Glutamatergic neuron (in vitro differentiated cells): ENCODE measurements at places on chromosomes 7 and 10.

DNA sequence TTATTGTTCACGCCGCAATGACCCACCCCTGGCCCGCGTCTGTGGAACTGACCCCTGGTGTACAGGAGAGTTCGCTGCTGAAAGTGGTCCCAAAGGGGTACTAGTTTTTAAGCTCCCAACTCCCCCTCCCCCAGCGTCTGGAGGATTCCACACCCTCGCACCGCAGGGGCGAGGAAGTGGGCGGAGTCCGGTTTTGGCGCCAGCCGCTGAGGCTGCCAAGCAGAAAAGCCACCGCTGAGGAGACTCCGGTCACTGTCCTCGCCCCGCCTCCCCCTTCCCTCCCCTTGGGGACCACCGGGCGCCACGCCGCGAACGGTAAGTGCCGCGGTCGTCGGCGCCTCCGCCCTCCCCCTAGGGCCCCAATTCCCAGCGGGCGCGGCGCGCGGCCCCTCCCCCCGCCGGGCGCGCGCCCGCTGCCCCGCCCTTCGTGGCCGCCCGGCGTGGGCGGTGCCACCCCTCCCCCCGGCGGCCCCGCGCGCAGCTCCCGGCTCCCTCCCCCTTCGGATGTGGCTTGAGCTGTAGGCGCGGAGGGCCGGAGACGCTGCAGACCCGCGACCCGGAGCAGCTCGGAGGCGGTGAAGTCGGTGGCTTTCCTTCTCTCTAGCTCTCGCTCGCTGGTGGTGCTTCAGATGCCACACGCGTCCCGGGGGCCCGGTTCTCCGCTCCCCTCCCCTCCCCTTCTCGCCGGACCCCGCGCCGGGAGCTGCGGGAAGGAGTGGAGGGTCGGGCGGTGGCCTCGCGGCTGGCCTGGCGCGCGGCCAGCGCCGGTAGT lies at the start of gene CBX3:
Gene CBX3 (plus strand): TSS at position 499 of the 772 bp plus-strand sequence. CDS start 1,254 bp downstream, outside the sequence.
- peak; percentile 95 for DNase-seq

- DNase-seq: no peak
Measured at GRCh38 chr10:26520575-26520974, 82.4 kb downstream of the APBB1IP start.

DNA sequence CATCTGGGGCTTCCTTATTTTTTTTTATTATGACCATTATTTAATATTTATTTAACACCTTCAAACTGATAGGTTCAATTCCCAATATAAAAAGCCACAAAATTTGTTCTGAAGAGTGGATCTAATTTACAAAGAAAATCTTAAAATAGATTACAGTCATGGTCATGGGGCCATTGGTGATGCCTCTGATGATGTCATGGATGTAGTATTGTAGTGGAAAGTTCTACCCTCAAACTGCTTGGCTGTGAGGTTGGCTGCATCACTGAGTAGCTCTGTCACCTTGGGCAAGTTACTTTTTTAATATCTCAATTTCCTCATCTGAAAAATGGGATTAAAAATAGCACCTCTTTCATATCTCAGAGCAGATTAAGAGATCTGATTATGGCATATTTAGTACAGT lies 128.5 kb downstream of the DKK1 start:
- no peak for DNase-seq

DNA sequence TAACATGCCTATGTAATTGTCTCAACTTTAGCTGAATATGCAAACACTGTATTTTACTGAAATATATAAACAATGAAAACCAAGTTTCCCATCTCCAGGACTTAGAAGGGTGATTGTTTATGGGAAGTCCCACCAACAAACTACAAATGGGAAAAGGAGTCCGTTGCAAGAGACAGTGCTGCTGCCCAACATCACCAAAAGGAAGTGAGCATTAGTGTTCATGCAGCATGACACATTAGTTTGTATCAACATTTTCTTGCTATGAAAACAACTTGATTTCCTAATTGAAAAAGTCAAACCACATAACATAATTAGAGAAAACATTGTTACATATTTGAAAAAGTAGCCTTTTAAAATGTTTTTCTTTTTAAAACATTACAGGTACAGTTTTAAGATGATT lies 138.5 kb downstream of the ZNF438 start:
- DNase-seq: no peak

DNA sequence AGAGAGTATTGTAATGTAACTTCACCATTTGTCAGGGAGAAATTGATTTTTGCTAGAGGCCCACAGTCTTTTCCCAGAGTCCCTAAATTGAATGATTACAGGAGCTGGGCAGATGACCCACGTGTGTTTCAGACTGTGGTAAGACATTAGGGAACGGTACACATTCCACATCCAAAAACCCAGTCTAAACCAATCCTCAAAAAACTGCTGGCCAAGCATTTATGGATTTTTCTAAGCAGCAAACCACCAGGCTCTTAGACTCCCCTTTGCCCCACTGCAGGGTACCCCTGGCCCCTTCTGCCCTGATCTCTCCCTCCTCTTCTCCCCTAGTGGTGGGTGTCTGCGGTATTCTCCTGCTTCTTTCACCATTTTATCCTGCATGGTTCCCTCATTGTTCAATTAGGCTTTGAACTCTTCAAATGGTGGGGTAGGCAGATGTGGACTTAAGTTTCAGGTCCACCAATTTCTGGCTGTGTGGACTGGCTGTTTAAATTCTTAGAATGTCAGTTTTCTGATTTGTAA lies 135.5 kb upstream of the SORCS3 start:
- no peak for DNase-seq

GRCh38 chr7:1758028-1758858 lies 88.2 kb downstream of the ELFN1 start:
- no peak for DNase-seq

DNA sequence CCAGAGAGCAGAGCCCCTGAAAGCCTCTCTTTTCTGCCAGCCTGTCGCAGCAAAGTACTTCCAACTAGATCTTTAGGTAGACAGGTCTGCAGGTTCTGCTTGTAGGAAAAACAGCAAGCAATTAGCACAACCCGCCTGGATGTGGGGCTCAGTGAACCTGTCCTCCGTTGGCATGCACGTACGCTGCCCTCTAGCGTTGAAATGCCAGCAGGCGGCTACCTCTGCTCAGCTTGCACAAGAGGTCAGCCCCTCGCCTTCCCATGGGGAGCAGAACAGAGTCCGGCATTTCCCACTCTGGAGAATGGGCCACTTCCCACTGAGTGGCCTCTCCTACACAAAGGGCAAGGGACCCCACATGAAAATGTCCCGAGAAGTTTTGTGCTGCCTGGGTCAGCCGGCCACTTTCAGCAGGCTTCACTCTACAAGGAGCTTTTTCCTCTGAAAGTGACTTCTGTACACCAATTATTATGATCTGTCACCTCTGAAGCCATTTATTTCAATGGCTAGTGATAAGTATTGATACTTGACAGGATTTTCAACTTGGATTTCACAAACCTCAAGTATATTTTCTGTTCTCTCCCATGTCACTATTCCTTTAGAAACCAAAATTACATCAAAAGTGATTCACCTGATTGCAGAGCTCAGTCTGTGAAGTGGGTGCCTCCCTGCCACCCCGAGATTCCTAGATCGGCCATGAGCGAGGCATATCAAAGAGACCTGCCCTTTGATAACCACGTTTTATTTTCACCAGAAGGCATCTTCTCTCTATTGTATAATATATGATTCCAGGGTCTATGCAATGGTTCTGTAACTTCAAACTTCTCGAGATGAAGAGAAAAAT lies 56.7 kb downstream of the JCAD start:
- peak; percentile 85 for DNase-seq

GRCh38 chr7:73433924-73434700 lies 534 bp downstream of the FZD9 start:
- no peak for DNase-seq

DNA sequence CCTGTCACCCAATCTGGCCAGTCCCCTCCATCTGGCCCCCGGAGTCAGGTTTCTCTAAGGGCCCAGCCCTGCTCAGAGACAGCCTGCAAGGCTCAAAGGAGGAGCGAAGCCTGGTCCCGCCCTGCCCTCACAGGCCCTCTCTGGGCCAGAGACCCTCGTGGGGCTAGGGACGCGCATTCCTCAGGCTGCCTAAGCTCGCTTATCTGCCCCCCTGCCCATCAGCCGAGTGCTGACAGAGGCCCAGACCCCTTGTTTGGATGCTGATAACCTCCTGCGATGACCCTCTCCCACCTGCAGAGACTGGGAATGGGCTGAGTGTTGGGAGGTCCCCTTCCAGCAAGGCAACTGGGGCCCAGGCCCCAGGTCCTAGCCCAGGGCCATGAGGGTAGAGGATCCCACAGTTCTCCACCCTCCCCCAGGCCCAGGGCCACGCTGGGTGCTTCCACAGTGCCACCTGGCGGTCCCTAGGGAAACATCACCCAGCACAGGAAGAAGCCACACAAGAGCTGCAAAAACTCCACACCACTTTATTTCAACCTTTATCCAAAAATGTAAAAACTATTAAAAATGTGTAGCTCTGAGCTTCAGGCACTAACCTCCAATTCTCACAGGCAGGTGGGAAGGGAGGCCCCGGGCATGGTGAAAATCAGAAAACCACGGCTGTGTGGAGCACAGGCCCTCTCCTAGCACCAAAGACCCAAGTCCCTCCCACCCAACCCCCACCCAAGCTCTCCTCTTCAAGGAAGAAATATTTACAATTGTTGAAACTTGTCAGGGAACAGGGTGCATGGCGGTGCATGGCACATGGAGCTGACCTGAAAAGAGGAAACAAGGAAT lies 2.2 kb downstream of the NPM3 start:
- peak; percentile 75 for DNase-seq

GRCh38 chr10:61834519-61834918 lies 67.0 kb upstream of the ARID5B start:
- no peak for DNase-seq

- no peak for DNase-seq
Measured at GRCh38 chr10:77160679-77161078, 476.9 kb downstream of the KCNMA1 start.

GRCh38 chr7:135827391-135827790 lies 78.8 kb upstream of the FAM180A start:
- DNase-seq: no peak

DNA sequence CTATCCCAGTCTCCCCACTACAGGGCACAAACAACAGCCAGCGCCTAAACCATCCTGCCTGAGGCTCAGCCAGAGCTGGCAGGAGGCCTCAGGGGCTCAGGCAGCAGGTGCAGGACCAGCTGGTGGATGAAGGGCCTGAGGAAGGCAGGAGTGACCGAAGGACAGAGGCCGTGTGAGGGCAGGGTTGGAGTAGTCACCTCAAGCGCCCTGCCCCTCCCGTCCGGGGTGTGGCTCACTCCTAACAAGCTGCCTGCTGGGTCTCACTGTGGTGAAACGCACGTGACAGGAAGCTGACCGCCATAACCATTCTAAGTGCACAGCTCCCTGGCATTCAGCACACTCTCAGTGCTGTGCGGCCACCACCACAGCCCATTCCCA lies 281.1 kb downstream of the ELFN1 start:
- DNase-seq: peak; percentile 56

DNA sequence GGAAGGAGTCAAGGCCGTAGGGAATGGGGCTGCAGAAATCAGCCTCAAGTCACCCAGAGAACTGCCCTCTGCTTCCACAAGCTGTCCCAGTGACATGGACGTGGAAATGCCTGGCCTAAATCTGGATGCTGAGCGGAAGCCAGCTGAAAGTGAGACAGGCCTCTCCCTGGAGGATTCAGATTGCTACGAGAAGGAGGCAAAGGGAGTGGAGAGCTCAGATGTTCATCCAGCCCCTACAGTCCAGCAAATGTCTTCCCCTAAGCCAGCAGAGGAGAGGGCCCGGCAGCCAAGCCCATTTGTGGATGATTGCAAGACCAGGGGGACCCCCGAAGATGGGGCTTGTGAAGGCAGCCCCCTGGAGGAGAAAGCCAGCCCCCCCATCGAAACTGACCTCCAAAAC lies 50.2 kb upstream of the PDCD4 start:
- DNase-seq: peak; percentile 24

DNA sequence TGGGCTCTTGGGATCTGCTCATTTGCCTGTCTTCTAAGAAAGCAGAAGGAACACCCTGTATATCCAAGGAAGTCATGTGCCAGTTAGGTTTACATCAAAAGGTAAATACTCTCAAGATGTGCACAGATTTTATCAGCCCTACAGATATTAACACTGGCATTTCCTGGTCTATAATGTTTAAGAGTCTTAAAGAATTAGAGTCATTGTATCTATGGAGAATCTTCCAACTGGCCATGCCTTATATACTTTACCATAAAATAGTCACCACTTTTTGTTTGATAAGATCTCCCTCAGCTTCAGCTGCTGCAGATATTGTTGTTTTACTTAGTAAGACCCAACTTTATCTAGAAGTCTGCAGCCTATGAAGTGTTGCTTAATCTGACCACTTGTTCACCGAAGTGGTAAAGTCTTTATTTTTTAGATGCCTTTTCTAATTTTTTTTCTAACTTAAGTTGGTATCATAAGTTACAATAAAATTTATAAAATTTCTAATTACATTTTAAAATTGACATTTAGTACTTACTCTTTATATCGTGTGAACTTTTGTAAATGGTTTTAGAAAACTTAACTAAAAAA lies 58.5 kb downstream of the CPED1 start:
- no peak for DNase-seq

- no peak for DNase-seq
Measured at GRCh38 chr10:55141892-55142291, 340.9 kb upstream of the PCDH15 start.

GRCh38 chr10:52514481-52514880 lies 200.4 kb downstream of the DKK1 start:
- DNase-seq: no peak

- DNase-seq: no peak
Measured at GRCh38 chr7:47291461-47292081, 290.3 kb downstream of the TNS3 start.

GRCh38 chr10:72692744-72692993 lies 726 bp downstream of the MCU start:
- DNase-seq: no peak

- DNase-seq: peak; percentile 43
Measured at GRCh38 chr10:30034433-30035137, 24.8 kb downstream of the JCAD start.

GRCh38 chr7:155228894-155229293 lies 68.8 kb upstream of the INSIG1 start:
- DNase-seq: no peak

GRCh38 chr10:112969542-112969941 lies 19.5 kb downstream of the TCF7L2 start:
- DNase-seq: no peak

DNA sequence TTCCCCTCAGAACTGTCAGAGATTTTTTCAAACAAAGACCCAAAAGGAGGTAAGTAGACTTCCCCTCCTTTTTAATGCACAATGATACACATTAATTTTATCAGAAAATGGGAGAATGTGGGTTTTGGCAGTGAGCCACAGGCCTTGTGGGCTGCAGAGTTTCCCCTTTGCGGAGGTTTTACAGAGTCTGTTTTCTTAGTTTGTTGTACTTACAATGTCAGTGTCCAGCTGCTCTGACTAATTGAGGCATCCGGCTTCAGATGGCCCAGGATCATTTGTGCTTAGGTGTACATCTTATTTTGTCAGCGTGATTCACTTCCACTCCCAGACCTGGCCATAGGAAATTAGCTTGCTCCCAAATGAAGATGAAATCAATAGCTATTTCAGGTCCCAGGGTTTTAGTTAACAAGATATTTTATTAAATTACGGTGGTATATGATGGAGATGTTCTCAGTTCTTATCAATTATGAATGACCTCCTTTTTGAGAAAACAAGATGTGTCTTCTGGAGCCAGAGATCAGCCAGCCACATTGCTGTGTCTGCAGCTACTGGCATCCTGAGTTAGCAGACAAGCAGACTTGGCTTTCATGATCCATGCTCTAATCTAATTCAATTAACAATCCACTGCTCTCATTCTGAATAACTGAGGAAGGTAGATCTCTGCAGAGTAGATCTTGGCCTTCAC lies 1086.6 kb upstream of the SORCS1 start:
- DNase-seq: no peak

- no peak for DNase-seq
Measured at GRCh38 chr7:130902755-130903357, 168.8 kb upstream of the KLF14 start.

- DNase-seq: no peak
Measured at GRCh38 chr10:7085147-7085912, 325.5 kb downstream of the SFMBT2 start.
